ENCODE measurements at places on chromosomes 7 and 10.

GRCh38 chr10:109027534-109028185, 895.7 kb downstream of the XPNPEP1 start:
- DNase-seq = no peak

GRCh38 chr7:45873355-45873754, 473 bp upstream of the CCDC201 start:
- DNase-seq = no peak

DNA sequence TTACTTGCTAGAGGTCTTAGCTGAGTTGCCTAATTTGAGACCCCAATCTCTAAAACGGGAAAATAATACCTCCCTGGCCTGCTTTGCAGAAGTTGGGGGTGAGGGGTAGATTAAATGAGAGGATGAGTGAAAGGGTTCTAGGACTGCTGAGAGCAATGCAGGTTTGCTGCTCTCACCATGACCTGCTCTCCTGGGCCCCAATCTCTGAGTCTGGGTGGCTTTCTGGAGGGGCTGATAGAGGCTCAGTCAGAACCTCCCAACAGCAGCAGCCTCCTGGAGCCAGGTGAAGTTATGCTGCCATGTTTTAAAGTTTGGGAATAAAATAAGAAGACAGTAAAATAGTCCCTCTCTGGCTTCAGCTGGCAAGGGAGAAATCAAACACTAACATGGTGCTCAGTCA, 7.3 kb downstream of the UROS start:
- DNase-seq = no peak

DNA sequence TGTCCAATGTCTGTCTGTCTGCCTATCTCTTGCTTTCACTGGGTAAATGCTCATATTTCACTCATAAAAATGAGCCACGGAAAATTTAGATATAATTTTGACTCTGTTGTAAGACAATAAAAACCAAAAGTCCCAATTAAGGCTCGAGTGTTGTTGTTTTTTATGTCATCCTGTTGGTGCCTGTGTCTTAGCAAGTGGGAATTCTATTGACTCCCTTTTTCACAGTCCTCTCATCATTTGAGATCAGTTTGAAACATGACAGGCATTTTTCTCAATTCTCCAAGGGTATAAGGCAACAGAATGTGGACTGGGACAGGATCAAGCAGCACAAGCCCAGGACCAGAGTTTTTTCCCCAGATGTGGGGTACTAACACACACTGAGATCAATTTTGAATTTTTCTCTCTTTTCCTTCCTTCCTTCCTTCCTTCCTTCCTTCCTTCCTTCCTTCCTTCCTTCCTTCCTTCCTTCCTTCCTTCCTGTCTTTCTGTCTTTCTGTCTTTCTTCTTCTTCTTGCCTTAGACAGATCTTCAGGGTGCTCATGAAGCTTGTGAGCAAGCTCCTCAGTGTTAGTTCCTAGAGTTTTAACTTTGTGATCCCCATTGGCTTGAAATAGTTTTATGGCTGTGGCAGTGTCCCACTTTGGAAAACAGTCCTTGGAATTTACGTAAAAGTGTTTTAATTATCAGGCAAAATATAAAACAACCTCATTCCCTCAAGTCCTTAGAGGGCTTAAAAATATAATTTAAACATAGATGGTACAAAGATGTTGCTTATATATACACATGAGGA, 3.2 kb upstream of the NEUROD6 start:
- DNase-seq = no peak

DNA sequence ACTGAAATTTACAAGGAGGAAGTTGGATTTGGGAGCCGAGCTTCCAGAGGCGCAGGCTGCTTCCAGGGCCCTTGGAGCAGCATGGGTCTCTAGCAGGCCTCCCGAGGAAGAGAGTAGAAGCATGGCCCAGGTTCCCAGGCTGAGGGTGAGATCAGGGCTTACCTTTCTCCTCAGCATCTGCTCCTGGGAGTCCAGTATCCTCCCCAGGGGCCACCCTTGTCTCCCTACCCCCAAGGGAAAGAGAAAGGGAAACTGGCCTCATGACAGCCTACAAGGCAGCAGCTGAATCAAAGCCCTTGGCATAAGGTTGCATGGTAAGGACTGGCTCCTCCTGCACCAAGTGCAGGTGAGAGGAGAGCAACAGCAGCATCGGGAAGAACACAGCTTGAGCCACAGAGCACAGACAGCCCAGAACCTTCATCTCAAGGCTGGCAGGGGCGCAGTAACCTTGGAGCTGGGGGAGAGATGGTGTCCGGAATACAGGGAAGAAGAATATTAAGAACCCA, 114.5 kb downstream of the MARCHF5 start:
- no peak for DNase-seq

GRCh38 chr10:33550811-33551210, 216.3 kb upstream of the NRP1 start:
- no peak for DNase-seq

- no peak for DNase-seq
Observed at GRCh38 chr7:28705350-28705749, 252.8 kb downstream of the TRIL start.

DNA sequence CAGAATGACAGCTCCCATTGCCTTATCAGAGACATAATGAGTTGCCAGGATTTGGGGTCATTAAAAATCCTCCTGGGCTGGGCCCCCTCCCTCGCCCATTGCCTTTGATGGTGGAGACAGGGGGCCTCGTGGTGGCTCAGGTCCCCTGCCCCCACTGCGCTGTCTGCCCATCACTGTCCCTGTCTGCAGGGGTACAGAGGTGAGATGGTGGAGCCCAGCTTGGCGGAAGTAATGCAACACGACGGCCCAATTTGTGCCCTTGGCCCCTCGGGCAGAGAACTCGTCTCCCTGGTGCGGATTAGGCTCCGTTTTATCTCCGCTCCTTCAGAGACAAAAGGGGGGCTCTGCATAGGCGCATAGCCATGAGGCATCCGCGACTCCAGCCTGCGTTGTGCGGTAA, 152.4 kb upstream of the UNC5B start:
- no peak for DNase-seq

GRCh38 chr10:89138755-89139490, 68.2 kb downstream of the CH25H start:
- DNase-seq = no peak

GRCh38 chr10:34814913-34815184, 247 bp downstream of the PARD3 start:
- DNase-seq = no peak

GRCh38 chr7:18607025-18607424, 111.5 kb downstream of the HDAC9 start:
- no peak for DNase-seq

GRCh38 chr7:55590517-55591281, 18.4 kb upstream of the VOPP1 start:
- no peak for DNase-seq

- DNase-seq = no peak
Observed at GRCh38 chr7:48250441-48250951, 79.2 kb downstream of the ABCA13 start.

DNA sequence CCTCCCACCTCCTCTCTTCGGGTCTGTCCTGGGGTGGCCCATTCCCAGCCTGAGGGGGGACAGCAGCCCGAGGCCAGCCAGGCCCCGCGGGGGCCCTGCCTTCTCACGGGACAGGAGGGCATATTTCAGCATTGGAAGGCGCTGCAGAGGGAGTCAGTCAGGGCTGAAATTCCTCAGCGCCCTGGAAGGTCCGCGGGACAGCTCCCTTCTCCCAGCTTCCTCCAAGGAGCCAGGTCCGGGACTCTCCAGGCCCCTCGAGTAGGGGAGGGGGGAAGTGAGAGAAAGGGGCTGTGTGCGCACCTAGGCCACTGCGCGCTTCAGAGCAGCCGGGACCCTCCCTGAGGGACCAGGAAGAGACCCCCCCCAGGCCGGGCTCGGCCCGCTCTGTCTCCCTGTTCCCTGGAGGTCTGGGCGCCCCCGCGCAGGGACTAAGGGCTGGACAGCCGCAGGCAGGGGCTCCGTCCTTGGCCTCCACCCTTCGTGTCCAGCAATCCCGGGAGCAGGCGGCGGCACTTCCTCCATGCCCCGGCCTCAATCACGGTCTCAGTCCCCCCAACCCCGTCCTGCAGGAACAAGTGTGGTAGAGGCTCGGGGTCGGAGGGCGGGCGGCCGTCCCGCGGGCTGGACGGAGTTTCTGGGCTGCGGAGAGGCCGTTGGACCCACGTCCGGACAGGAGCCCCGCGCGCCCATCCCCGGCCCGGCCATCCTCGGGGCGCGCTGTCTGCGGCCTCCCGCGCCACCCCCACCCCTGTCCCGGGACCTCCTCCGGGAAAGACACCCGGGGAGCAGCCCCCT, 6.0 kb upstream of the ELFN1 start:
- no peak for DNase-seq

- DNase-seq = no peak
Observed at GRCh38 chr7:100969066-100969615, at the start of gene MUC12. MUC12 (plus strand) TSS chr7:100969565; CDS start chr7:100969623, 58 bp downstream.

DNA sequence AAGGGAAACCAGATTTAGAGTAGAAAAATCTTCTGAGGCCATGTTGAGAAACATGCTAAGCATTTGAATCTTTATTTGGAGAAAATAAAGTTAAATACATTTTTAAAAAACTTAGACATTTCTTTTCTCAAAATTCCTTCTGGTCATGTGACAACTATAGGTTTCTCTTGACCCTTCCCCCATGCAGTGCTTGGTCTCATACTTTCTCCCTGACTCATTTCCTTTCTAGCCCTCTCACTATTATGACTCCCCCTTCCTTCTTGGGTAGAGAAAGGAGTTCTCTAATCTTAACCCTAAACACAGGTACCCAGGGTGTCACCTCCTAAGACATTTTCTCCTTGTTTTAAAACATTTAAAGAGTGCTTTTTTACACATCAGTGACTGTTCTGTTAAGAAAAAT, 179.5 kb upstream of the TMEM106B start:
- no peak for DNase-seq

- DNase-seq = no peak
Observed at GRCh38 chr10:101777619-101778145, 1.8 kb upstream of the FGF8 start.

DNA sequence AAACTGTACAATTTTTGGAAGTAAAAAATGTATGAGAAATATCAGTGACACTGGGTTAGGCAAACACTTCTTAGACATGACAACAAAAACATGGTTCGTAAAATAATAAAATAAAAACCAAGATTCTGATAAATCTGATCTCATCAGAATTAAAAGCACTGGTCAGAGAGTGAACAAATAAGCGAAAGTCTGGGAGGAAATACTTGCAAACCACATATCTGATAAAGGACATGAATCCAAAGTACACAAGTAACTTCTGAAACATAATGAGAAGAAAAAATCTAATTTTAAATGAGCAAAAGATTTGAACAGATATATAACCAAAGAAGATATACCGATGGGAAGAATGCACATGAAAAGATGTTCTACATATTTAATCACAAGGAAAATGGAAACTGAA, 91.5 kb downstream of the RTKN2 start:
- DNase-seq = no peak

- DNase-seq = no peak
Observed at GRCh38 chr7:67206452-67206851, 209.8 kb downstream of the TYW1 start.
